Choroid plexus epithelial cell (primary cell): ENCODE measurements at places on chromosomes 5 and 9.
A peak's percentile ranks its signal among the peaks of the same experiment; 100 is the strongest.

- no peak for DNase-seq
Measured at GRCh38 chr9:90062982-90063381, 458.2 kb downstream of the GADD45G start.

- peak; percentile 4 for DNase-seq
Measured at GRCh38 chr9:18023332-18023731, 444.5 kb downstream of the SH3GL2 start.

DNA sequence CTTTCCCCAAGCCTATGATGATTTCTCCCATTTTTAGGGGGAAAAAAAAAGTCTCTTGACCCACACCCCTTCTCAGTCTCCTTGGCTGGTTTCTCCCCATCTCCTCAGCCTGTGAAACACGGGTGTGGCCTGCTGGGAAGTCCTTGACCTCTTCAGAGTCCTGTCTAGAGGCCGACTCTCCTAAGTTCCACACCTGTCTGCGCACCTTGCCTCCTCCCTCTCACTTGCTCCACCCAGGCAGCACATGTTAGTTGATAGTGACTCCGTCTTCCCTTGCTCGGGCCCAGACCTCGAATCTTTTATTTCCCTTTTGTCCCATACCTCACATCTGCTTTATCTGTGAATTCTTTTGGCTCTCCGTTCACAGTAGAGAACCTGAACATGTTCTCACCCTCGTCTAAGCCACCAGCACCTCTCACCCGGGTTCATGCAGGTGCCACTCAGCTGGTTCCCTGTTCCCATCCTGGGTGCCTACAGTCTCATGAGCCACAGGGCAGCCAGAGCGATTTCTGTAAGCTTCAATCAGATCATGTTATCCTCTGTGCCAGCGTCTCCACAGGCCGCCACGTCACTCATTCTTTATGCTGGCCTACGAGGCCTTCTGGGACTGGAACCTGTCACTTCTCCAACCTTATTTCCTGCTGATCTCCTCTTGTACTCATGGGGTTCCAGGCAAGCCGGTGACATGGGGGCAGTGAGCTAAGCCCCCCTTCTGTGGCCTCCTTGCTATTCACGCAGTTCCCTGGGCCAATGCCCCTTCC lies 51.7 kb upstream of the LRRTM2 start:
- no peak for DNase-seq

DNA sequence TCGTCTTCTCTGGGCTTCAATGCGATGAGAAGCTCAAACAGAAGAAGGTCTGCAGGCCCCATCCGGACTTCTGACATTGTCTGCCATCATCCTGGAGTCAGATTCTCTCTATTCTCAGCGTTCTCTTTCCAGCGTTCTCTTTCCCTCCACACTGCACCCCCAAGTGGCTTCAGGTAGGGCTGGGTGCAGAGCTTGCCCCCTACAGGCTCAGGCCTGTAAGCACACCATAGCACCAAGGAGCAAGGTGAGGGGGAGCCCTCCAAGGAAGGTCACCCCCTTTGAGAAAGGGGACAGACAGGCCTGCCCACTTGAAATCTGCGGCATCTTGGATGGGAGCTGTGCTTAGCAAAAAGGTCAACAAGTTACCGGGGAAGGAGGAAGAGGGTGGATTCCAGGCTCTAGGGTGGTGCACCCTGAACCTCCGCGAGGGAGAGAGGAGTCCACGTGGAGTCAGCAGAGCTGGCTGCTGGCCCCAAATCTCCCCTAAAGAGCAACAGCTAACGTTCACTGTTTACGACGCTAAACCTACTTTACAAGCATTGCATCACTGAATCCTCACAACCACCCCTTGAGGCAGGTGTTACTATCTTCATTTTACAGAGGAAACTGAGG lies 27.5 kb downstream of the GPX3 start:
- DNase-seq, result peak; percentile 45

DNA sequence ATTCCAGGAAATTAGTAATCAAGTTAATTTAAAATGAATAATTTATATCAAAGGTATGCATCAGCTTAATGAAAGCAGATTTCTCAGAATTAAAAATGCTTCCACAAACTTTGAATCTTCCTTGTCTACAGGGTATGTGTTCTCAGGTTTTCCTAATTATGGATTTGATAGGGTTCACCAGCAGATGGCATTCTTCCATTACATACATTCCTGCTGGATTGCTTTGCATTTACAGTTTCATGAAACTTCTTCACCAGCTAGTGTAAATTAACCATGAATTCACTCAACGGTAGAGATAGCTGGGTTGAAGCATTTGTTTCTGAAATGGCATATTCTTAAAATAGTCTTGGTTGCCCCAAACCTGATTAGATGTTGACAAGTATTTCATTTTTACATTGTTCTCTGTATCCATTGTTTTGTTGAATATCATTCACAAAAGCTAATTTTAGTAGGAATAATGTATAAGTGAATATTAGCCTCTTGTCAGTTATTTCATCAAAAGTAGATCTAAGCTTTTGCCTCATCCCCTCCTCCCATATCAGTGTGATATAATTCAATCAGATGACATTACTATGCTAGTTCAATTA lies 68.7 kb upstream of the WDR41 start:
- peak; percentile 77 for DNase-seq

DNA sequence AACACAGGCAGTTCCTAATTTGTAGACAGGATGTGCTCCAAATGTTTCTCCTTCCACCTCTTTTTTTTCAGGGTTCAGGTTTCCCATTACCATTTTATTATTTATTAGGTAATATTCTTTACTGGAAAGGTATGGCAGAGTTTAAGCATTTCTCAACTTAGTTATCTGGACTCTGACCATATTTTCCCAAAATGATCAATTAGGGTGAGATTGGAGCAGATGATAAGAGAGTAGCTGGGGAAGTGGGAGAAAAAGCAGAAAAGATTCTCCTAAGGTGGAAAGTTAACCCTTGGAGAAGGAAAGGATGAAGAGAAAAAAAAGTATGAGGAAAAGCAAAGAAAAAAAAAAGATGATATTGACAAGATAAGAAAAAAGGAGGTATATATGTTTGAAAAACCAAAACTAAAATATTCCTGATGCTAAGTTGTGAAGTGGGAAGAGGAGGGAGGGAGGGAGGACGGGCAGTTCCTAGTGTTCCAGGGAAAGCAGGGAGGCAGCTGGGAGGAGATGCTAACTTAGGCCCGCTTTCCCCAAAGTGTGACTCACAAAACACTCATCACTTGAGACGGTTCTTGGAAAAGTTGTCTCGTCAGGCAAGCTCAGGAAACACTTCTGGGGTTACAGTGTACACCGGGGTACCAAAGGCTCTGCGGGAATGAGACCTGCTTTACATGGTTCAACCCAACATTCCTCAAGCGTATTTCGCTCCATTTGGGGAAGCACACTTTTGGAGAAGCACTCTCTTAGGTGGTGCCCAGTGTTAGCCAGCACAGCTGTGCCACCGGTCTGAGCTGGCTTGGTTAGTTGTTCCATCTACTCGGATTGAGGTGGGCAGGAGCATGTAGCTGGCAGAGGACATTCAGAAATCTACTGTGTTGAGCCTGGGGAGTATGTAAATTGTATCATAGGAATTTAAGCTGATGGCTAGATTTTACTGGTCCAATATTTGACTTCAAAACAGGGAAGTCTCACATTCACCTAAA lies 35.1 kb downstream of the B4GALT1 start:
- peak; percentile 55 for DNase-seq

GRCh38 chr9:88722753-88723152 lies 187.8 kb downstream of the NXNL2 start:
- DNase-seq, result peak; percentile 55

DNA sequence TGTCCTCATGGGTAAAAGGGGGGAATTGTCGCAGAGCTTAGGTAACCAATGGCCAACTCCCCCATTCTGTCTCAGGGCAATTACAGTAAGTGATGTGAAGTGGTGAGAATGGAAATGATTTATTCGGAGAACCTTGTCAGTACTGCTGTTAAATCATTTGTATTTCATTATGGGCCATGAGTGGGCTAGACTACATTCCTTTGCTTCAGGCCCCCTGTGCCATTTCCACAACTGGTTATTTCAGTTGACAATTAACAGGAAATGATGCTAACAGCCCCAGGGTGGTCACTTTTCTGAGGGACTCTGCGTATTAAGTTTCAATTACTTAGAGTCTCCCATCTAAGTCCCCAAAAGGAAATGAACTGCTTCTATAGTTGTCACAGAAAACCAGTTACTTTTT lies 653.7 kb downstream of the CCDC171 start:
- no peak for DNase-seq

GRCh38 chr5:86675311-86675710 lies 57.6 kb downstream of the COX7C start:
- no peak for DNase-seq

GRCh38 chr5:142314606-142315005 lies 10.2 kb downstream of the SPRY4 start:
- no peak for DNase-seq

GRCh38 chr5:90161414-90161813 lies 248.1 kb downstream of the CETN3 start:
- peak; percentile 84 for DNase-seq

DNA sequence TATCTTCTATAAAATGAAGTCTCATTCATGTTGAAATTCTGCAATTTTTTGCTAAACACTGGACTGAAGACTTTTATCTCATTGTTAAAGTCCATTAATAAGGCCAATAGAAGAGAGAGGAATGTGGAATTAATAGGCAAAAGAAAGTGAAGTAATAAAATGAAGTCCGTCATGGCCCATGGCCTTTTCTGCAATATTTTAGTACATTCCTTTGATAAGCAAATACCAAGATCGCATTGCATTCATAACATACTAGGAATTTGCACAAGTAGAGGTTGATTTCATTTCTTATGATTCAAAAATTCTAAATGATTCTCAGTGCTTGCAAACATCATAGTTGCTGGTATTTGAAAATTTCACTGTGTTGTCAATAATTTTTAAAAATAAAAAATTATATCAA lies 664.0 kb downstream of the NR2F1-AS1 start:
- DNase-seq, result peak; percentile 91

- no peak for DNase-seq
Measured at GRCh38 chr5:174064171-174064570, 18.7 kb downstream of the NSG2 start.

- no peak for DNase-seq
Measured at GRCh38 chr5:39455645-39456044, 30.9 kb upstream of the DAB2 start.

- DNase-seq, result peak; percentile 63
Measured at GRCh38 chr5:128844354-128844923, 120.8 kb upstream of the SLC27A6 start.

DNA sequence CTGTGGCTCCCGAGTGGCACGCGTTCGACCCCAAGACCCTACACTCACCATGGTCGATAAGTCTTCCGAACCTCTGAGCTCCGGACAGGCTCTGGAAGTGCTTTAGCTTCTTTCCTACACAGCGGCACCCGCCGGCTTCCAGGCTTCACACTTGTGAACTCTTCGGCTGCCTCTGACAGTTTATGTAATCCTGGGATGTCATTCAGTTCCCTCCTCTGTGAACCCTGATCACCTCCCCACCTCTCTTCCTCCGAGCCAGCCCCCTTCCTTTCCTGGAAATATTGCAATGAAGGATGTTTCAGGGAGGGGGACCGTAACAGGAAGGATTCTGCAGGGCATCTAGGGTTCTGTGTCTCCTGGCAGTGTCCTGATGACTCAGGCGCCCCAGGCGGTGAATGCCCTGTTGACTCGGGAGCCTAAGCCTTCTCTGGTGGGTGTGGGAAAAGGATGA lies at the start of gene CD14:
CD14 (minus strand) TSS at position 155 of the 451 bp plus-strand sequence; CDS start at position 51, 104 bp downstream.
- peak; percentile 44 for DNase-seq
